ENCODE measurements at places on chromosomes 11 and 22.

DNA sequence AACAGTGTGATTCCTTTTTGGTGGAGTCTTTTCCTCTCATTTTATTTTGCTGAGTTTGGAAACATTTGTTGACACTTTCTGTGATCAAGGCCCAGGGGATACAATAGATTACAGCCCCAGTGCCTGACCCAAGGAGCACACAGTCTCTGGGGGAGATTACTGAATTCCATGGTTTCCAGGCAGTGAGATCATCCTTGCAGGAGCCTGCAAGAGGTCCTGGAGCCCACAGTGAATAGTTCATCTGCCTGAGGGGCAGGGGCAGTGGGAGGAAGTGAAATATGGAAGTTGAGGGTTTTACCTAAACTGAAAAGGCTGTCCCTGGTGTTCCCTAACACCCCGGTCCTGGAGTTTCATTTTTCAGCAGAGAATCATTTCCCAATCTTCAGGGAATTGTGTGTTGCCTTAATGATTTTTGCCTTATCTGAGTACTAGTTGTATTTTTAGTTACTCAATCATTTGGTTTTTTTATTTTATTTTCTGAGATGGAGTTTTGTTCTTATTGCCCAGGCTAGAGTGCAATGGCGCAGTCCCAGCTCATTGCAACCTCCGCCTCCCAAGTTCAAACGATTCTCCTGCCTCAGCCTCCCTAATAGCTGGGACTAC is 7.7 kb downstream of the CCS start:
- DNase-seq = no peak

DNA sequence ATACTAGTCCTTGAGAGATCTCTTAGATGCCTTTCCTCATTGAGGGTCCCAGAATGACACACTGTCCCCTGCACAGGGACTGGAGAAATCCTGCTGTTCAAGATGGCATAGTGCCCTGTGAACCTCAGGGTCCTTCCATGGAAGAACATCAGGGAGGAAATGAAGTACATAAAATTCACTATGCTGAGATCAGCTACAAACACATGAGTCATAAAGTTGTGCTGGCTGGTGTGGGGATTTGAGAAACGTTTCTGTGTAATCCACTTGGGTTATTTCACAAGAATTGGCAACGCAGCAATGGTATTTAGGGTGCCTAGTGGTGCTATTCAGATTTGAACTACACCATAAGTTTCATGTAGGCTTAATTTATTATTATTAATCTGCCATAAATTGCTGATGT is 174.4 kb downstream of the MAML2 start:
- no peak for DNase-seq

DNA sequence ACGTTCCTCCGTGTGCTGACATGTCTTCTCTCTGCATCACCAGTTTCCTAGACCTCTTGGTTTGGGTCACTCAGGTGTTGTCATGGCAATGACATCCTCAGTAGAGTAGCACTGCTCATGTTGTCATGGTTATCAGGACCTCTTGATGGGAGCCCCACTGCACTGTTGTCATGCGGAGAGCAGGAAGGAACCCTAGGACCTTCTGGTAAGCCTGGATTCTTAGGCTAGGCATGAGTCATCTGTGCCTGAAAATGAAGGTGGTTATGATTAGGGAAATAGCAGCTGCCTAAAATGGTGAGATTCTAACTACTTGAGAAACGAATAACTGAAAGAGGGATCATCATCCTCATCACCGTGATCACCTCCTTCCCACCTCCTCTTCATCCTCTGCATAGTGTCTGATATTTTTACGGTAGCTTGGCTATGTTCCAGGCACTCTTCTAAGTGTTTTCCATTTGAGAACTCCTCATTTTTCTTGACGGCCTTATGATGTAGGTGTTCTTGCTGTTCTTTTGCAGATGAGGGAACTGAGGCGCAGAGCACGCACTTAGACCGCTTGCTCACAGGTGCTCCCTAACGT is 858.4 kb downstream of the NTM start:
- no peak for DNase-seq

GRCh38 chr22:38240734-38241252 is 32.0 kb downstream of the TMEM184B start:
- no peak for DNase-seq
